Uterus (tissue), 4 donors: ENCODE measurements at places on chromosomes 1 and 21. TPM values are rescaled to one million over a fixed set of nuclear protein-coding genes. Genes with fewer than 3 reads are reported as not detected.

The HSF2BP gene
- total RNA-seq, result 1.2 TPM

- no peak for DNase-seq
Measured at GRCh38 chr21:39164523-39164922, 18.7 kb downstream of the PSMG1 start.

The TNNI3K gene
- not detected for total RNA-seq

DNA sequence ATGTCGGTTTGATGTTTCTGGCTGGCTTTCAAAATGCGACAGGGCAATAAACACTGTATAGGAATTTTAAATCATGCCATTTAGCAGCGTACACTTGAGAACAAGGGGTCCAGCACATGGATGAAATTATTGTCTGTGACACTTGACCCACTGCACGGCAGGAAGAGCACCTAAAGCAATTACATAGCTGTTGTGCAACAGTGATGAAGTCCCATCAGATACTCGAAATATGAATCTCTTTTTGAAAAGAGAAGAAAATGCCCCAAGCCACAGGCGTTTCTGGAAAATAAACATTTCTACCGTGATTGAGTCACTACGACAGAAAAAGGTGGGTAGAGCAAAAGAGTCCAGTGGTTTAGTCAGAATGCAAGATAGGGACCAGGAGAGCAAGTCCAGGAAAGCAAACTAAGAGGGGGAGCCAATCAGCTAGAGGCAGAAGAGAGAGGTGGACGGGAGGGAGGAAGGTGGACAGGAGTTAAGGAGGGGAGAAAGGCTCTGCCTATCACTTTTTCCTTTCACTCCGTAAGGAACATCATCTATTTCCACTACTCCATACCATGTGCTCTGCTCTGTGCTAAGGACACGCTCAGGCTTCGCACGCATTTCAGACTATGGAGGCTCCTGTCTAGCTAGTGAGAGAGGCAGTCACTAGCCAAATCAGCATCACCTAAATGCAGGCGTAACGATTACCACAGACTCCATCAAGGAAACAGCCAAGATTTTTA, 6.4 kb downstream of the DSCAM start:
- DNase-seq, result no peak

DNA sequence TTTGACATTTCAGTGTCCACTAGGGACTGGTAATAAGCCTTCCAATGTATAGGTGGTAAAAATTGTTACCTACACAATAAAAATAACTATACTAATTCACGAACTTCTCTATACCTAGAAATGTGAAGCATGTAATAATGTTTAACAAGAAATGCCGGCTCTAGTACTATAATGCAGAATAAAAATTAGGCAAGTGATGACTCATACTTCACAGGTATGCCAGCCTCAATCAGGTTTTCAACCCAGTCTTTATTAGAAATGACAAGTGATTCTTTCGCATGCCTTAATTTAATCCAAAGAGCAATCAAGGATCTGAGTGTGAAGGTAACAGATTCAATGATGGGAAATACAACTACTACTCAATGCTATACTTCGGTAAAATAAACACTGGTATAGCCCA, 134.9 kb downstream of the RERE start:
- DNase-seq, result no peak

GRCh38 chr1:85358702-85359438, 82.4 kb upstream of the BCL10 start:
- DNase-seq, result no peak
